NCI-H345 (cell line): ENCODE measurements at places on chromosomes 13 and 19.

- DNase-seq: no peak
Measured at GRCh38 chr13:30818323-30818960, 83.1 kb downstream of the ALOX5AP start.

DNA sequence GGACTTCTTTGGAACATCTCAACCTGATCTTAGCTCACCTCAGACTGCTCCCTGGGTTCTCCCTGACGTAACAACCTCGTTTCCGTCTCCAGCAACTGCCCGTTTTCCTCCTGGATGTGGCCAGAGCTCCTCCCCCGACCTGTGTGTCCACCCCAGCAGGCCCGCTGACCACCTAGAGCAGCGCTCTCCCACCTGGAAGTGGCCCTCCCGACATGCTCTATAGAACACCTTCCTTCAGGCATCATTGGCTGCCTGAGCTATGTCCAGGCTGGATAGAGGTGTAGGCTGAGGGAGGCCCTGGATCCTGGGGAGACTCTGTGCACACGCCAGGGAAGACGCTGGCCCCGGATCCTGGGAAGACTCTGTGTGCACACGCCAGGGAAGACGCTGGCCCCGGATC is 81.3 kb downstream of the TEX29 start:
- no peak for DNase-seq

DNA sequence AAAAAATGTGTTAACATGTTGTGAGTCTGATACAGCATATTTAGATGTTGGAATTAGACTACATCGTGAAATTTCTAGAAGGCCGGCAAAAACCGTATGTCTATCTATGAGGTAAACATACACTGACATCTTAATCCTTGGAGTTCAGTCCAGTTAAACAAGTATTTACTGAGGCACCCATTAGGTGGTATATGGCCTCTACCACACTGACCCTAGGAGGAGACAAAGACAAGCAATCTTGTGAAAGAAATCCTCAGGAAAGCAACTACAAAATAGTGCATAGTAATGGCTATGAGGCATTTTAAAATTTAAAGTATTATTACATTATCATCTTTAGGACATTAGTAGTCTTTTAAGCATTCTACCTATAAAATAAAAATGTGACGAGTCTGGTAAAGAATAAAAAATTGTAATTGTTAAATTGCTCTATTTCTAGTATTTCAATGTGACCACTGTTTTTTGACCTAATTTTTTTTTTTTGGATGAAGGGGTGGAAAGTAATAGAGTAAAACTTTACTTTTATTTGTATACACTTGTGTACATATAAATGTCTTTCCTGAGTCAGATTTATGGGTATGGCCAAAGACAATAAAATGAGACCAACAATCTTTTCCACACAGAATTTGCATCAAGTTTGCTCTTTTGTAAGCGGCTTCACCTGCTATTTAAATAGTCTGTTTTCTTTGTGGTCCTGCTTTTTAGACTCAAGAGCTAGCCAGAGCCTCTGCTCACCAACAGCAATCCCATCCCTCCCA is 50.5 kb downstream of the KATNAL1 start:
- peak; percentile 2 for DNase-seq

DNA sequence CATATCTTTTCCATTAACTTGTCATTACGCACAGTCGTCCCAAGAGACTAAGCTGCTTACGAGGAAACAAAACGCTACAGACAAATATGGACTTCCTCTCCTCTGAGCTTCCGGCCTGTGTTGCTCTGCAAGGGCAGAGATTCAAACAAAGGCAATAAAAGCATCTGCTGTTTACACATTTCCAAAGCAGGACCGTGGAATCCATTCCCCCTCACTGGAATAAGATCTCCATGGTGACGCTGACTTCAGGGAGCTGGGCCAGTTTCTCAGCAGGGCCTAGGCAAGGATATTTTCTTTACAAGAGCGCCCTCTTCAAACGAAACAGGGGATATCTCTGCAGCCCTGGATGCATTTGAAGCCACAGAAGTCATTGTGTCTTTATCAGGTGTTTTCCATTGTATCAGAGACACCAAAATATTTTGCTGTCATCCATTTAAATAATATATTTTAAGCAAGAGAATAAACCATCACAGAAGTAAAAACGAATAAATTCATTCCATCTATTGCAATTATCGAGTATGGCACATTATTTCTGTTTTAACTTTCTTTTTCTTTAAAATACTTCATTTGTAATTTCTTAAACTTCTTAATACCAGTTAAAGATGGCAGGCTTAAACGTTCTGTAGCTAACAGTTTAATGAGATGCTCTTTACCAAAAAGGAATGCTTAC is 177.5 kb downstream of the DCLK1 start:
- DNase-seq: peak; percentile 94

DNA sequence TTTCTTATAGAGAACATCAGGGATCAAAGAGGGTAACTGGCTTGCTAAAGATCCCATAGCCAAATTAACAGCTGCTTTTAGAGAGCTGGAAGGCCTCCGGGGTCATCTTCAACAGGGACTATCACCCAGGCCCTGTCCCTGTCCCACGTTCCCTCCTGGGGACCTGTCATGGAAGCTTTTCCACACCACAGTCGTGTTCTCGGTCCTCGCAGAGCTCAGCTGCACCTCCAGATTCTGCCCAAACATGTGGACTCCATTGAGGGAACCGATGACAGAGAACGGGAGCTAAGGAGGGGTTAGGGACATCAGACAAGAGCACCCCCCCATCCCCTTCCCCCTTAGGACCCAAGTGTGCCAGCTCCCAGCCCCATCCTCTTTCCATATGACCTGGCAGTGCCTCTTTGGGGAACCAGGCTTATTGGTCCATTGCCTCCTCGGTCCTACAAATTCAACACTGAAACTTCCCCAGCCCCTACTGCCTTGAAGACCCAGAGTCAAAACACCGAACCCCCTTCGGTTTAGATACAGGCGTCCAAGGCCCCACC is 568 bp downstream of the FUZ start:
- no peak for DNase-seq

DNA sequence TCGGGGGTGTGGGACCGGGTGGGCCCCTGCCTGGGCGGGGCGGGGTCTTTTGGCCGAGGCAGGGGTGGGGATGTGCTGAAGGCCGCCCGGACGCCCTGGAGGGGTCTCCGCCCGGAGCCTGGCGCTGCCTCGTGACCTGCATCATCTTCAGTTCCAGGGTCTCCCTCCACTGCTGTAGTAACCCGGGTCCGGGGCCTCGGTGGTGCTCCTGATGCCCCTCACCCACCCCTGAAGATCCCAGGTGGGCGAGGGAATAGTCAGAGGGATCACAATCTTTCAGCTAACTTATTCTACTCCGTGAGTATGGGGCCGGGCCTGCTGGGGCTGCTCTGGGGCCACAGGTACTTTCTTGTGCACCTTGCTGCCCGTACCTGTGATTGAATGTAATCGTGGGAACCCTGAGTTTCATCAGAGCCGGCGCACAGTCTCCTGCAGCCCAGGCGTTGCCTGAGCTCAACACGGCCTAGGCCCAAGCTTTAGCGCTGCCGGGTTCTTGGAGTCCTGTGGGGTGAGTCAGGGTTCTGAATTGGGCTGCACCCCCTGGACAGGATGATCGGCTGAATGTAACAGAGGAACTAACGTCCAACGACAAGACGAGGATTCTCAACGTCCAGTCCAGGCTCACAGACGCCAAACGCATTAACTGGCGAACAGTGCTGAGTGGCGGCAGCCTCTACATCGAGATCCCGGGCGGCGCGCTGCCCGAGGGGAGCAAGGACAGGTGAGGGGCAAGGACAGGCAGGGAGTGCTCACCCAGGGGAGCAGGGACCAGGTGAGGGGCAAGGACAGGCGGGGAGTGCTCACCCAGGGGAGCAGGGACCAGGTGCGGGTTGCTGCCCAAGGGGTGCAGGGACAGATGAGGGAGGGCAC is 10.5 kb downstream of the PEAK3 start:
- no peak for DNase-seq

DNA sequence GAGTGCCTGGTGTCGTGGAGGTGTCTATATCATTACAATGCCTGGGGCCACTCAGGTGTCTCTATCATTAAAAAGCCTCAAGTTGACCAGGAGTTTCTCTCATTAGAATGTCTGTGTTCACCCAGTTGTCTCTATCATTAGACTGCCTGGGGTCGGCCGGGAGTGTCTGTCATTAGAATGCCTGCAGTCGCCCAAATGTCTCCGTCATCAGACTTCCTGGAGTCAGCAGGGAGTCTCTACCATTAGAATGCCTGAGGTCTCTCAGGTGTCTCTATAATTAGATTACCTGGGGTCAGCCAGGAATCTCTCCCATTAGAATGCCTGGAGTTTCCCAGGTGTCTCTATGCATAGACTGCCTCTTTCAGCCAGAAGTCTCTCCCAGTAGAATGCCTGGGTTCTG is 1477.6 kb downstream of the UQCRFS1 start:
- DNase-seq: no peak

GRCh38 chr13:29954082-29955028 is 103.9 kb upstream of the UBL3 start:
- no peak for DNase-seq

DNA sequence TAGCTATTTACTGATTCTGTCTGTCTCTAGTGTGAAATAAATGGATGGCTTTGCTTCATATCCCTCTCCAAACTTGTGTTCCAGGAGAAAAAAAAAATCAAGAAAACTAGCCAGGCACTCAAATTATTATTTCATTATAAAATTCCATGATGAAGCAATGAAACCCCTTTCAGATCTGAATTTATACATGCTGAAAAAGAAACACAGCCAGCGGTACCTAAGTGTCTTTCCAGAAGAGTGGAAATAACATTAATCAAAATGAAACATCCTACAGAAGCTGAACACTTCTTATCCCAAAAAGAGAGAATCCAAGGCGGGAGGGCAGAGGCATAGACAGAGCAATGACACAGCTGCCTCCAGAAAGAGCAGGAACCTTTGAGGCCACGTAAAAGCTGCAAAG is 15.9 kb downstream of the ENOX1 start:
- DNase-seq: no peak

DNA sequence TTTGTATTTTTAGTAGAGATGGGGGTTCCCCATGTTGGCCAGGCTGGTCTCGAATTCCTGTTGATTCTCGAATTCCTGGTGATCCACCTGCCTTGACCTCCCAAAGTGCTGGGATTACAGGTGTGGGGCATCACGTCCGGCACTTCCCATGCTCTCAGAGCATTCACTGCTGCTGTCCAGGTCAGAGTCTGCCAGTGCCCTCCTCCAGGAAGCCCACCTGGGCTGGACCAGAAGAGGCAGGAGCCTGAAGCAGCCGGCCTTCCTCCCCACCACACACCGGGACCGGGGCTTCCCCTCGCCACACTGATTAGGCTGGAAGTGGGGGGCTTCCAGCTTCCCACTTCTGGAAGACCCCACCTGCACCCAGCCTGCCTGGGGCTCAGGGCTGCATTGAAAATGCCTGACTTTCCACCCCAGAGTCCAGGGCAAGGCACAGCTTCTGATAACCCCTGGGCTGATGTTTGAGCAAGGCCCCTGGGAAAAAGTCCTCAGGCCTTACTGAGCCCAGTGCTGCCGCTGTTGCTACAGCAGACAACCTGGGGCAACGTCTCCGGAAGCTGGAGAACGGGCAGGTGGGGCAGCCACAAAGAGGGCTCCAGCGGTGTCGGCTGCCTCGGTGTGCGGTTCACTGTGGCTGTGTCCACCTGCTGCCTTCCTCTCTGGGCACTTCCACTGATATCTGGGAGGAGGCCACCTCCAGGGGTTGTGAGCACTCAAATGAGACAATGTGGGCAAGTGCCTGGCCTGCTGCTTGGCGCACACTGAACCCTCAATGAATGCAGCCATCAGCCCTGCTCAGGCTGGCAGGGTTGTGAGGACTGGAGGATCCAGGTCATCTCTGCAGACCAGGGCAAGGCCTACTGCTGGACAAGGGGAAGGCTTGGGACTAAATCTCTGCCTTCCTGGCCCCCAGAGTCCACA is 22.6 kb downstream of the CEBPA start:
- DNase-seq: peak; percentile 59

DNA sequence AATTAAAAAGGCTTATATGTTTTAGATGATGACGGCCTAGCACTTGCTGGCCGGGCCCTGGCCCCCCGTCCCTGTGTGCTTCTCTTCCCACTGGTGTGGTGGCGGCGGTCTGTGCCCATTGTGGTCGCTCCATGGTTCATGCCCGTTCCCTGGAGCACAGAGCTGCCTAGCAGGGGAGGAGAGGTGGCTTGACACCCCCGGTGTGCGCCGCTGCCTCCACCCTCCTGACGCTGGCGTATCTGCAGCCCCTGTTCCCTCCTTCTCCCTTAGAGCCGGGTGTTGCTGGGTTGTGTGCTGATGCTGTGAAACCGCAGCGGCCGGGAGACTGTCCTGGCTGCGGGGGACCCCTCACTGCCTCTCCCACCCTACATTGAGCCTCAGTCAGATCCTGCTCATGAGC is 29.1 kb downstream of the DOT1L start:
- DNase-seq: no peak

GRCh38 chr13:99281811-99282263 is 23.7 kb upstream of the GPR18 start:
- DNase-seq: no peak

DNA sequence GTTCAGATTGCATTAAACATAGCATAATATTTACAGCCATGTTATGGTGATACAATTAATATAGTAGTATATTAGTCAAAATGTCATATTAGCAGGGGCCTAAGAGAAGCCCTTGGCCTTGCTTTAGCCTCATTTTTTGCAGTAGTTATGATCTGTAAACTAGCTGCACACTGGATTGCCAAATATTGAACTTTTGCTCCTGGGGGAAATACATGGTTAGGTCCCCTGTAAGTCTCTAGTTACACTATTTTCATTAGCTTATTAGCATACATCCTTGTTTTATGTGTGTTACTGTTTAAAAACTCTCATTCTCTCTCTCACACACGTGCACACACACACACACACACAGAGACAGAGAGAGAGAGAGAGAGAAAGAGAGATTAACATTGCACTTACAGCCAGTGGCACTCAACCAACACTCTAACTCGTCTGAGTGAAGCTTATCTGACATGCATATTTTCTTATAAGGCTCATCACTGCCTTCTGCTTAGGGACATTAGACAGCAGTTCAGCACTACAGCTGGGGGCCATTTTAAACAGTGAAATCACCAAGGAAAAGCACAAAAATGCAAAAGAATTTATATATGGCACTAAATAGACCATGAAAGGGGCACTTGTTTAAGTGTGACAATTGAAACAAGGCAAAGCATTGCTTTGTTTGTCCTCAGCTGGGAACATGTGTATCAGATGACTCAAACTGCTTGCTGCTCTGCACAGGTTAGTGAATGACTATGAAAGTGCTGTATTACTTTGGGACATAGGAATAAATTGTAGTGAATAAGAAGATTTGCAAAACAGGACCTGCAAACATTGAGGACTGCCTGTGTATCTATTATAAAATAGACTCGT is 278.7 kb downstream of the GPC6 start:
- peak; percentile 33 for DNase-seq

DNA sequence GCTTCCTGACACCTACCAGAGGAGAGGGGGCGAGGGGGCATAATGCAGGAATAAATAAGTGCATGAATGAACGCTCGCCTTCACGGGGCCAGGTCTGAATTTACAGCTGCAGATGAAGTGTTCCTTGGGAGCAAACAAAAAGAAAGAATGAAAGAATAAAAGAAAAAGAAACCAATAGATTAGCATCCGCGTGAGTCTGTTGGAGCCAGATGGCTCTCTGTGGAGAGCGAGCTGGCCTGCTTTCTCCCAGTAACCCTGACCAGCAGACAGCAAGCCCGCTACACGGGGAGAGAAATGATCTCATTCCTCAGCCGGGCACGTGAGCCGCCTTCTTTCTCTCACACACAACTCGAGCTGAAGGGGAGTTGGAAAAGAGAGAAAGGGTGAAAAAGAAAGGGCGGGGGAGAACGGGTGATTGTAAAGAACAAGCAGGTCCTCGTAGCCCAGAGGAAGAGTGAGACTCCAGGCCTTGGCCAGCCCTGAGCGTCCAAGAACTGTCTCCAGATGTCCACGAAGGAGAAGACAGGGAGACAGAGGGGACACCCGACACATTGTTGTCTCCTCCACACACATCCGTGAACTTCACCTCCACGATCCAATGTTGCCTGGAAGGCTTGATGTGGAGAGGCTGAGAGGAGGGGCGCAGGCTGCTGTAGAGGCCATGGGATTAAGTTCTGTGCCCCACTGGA is 81.4 kb downstream of the RNASEH2B start:
- DNase-seq: peak; percentile 50
